ENCODE measurements at places on chromosomes 4 and X.

- no peak for DNase-seq
Observed at GRCh38 chrX:123155327-123155726, 28.8 kb upstream of the GRIA3 start.

DNA sequence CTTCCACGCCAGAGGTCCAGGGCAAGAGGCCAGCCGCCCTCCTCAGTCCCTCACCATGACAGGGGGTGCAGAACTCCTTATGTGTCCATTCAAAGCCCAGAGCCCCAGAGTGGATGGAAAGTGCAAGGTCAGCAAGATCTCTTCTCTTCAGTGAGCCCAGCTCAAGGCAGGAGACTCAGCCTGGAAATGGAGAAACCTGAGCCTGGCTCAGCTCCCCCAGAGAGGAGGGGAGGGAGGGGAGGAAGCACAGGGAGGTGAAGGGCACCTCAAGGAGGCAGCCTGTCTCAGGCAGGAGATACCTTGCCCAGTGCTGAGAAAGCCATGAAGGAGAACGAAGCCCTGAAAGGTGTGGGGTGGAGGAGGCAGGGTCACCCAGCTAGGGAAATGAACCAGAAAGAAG, 121.8 kb upstream of the PJA1 start:
- no peak for DNase-seq

DNA sequence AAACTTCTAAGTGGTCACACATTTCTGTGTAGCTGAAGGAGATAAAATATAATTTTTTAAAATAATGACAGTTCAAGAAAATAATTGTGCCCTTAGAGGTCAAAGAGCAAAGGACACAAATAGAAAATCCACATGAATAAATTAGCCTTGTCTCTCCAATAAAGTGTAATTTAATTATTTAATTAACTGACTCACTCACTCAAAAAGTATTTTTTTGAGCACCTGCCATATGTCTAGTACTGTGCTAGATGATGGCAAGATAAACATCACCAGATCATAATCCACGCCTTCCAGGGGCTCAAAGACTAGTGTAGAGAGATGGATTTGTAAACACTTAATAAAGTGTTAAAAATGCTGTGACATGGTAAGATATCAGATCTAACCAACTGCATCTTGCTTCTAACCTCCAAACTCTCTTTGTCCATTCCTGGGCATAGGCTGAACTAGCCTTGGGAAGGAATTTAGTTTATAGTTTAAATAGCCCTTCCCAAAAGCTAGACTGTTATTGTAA, 112.5 kb downstream of the SCLT1 start:
- no peak for DNase-seq

GRCh38 chr4:163613383-163613782, 118.9 kb downstream of the TMA16 start:
- DNase-seq: no peak
